NCI-H2171 treated with DMSO at 0.1 percent for 48 hours (cell line): ENCODE measurements at places on chromosomes 11 and 22.

DNA sequence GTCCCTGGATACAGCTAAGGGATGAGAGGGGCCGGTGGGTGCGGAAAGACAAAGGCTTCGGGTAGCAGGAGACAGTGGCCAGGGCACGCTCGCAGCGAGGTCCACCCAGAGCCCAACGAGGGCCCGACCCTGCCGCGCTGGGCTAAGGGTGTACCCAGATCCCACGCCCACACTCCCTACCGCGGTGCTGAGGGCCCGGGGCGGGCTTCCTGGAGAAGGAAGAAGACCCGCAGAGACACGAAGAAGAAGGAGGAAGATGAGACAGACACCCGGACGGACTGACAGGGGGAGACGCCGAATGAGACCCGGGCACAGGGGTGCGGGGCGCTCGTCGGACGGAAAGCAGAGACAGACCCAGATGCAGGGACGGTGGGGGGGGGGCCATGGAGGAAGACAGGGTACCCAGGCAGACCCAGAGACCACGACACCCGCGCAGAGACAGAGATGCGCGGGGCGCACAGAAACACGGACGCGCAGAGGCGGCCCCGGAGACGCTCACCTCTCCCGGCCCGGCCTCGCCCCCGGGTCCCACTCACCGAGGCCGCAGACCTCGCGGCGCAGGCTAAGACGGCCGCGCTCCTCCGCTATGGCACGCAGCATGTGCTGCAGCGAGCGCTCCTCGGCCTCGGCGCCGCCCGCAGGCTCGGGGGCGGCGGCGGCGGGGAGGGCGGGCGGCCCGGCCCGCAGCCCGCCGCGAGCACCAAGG is 437 bp downstream of the KIAA0930 start:
- DNase-seq = no peak

DNA sequence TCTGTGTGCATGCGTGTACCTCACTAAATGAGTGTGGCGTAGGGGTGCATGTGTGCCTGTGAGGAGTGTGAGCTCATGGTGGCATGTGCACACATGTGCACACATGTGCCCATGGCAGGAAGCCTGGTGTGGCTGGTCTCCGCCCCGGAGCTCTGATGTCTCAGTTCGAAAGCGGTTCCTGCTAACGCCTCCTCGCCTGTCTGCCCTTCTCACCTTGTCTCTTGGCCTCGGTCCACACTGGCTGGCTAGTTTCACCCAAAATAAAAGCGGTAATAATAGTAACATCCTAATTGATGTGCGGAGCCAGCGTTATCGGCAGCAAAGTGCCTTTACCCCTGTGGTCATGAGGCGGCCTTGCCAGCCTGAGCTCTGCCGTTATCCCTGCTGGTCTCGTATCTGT is 1190.4 kb downstream of the BRD1 start:
- no peak for DNase-seq

- DNase-seq = peak; percentile 37
Observed at GRCh38 chr22:49976439-49977175, 16.0 kb downstream of the PIM3 start.

DNA sequence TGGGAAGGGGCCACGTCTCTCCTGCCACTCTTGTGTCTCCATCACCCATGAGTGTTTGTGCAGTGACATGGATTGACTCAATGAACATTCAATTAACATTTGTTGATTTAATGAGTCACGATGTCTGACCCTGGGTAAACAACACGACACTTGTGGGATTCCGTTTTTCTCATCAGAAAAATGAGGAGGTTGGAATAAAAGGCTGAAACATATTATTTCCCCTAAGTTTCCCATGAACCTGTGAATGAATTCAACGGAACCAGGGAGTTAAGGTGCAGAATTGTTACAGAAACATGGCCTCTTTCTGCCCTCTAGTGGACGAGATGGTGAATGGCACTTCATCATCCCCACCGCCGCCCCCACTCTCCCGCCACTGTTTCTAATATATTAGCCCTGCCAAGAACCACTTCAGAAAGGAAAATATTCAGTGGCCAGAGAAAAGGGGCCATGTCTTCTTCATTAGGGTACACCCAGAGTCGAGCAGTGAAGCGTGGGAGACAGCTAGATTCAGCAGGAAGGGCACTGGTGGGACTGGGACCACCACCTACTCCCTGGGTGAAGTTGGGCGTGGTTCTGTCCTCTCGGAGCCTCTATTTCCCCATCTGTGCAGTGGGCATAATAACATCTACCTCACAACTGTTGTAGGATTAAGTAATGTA is 46.3 kb upstream of the SYT13 start:
- DNase-seq = peak; percentile 62
